CD4-positive, alpha-beta T cell treated with Interleukin-1 beta for 1 hour (primary cell): ENCODE measurements at places on chromosomes 2 and 18.

GRCh38 chr2:110149330-110150220, 34.0 kb upstream of the MALL start:
- no peak for DNase-seq

GRCh38 chr2:173415431-173416381, 61.0 kb downstream of the CDCA7 start:
- no peak for DNase-seq

DNA sequence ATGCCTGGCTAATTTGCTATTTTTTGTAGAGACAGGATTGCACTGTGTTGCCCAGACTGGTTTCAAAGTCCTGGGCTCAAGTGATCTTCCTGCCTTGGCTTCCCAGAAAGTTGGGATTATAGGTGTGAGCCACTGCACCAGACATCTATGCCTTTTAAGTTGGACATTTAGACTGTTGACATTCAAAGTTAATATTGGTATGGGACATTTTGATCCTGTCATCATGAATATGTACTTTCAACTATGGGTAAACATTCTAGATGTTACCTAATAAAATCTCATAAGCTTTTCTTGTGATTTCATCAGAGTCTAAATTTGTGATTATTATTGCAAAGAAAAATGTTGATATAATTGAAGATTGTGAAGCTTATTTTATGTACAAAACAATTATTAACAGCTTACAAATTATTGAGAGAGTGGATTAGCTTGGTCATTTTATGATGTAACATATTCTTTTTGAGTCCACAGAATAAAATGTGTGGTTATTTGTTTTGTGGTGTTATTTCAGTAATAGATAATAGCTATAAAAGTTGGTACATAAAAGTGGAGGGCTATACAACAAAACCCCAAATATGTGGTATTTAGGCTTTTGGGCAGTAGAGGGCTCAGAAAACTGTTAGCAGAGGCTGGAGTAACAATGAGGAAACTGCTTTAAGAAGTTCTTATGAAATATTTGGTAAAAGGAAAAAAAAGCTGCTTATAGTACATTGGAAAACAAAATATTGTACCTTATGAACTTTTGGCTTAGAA, 41.4 kb downstream of the STARD6 start:
- no peak for DNase-seq

- no peak for DNase-seq
Observed at GRCh38 chr2:236965021-236965840, 120.5 kb upstream of the COPS8 start.

GRCh38 chr2:200786423-200786822, 25.3 kb upstream of the BZW1 start:
- no peak for DNase-seq

DNA sequence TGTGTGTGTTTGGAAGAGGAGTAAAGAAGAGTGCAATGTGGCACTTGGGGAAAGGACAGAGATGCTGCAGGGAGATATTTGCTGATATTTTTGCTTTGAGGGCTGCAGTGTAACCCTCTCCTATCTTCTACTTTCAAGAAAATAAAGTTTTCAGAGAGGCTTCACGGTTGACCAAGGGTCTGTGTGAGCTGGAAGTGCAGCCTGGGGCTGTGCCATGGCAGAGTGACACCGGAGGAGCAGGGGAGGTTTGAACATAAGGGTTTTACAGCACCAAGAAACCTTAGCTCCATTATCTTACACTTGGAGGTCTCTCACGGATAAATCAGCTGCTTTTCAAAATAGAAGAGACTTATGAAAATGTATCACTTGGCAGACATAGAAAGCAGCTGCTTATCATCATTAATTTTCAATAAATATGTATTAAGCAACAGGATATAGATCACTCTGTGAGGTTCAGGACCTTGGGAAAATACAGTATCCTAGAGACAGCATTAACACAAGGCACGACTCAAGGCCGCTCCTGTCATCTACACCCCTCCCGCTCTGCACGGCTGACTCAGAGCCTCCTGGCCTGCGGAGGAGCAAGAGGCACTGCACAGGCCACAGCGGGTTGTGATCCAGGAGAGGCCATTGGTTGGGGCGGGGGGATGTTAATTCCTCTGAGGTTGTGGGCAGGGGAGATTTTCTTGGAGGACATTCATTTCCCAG, 127.8 kb downstream of the COPS8 start:
- DNase-seq: no peak

DNA sequence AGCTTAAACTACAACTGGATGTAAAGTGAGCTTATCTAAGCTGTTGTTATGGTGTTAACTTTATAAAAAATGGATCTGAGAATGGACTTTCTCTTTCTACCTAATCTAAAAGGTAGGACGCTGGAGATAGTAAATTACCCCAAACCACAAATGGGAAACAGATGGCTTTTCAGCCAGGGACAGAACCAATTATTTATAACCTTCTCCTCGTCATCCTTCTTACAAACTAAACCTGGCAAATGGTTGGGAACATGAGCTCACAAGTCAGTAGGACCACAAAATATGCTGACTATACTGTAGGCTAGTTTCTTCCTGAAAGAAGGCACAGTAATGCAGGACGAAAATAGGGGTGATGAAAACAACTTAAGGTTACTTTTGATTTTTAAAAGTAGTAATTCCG, 32.7 kb upstream of the ZDBF2 start:
- DNase-seq: no peak

- DNase-seq: peak; percentile 73
Observed at GRCh38 chr2:96325884-96326255, 753 bp downstream of the ITPRIPL1 start.

GRCh38 chr2:157307021-157307420, 18.6 kb downstream of the ERMN start:
- no peak for DNase-seq

DNA sequence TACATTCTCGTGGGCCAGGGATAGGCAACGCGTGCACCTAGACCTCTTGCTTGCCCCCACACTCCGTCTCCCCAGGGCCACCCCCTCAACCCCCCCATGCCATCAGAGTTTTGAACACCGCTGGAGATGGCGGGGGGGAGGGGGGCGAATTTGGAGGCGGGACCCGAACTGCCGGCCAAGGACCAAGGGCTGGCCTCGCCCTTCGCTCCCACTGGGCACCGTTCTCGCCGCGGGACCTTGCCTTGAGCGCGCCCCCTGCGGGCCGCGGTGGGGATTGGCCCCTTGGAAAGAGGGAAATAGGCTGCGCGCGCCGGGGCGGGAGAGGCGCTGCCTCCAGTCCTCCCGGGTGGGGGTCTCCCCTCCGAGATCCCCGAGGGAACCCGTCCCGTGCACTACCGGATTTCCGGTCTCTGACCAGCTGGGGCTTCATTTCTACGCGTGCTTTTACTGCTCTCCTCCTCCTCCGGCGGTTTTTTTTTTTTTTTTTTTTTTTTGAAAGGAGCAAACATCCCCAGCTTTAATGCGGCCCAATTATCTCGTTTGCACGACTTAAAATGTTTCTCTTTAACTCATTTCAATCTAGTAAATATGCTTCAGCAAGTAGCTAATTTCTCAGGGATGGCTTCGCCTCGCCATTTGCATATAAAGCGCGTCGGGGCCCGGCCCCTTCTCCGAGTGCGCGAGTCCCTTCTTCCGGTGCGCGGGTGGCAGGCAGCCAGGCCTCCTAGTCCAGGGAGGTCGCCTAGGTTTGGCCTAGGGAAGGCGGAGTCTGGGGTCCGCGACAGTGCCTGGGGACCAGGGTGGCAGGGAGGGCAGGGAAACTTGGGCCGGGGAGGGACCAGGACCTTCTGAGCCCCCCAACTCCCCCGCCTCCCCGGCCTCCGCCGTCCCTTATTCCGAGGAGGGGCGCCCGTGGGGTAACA, 10.0 kb upstream of the GBX2 start:
- DNase-seq: peak; percentile 20
